ENCODE measurements at places on chromosomes 2 and 18.

- no peak for DNase-seq
Observed at GRCh38 chr2:119608553-119608952, 64.3 kb downstream of the CFAP221 start.

GRCh38 chr2:225937625-225938187 is 538.2 kb downstream of the NYAP2 start:
- DNase-seq: peak; percentile 16

DNA sequence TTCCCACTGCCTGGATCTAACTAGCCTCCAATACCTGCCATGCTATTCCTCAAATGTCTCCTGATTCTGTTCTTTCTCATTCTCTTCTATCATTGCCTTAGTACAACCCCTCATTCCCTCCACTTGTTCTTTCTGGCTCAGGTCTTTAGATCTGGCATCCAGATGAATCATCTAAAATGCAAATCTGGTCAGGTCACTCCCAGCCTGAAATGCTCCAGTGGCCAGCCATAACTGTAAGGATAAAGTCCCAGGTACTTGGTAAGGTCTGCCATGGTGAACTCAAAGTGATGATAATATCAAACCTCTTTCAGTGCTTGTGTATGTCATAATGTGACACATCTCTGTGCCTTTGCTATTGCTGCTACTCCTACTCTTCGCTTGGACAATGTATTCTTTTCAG is 2.9 kb upstream of the SNRNP27 start:
- DNase-seq: no peak

GRCh38 chr2:107258531-107259407 is 372.8 kb upstream of the ST6GAL2 start:
- DNase-seq: no peak

DNA sequence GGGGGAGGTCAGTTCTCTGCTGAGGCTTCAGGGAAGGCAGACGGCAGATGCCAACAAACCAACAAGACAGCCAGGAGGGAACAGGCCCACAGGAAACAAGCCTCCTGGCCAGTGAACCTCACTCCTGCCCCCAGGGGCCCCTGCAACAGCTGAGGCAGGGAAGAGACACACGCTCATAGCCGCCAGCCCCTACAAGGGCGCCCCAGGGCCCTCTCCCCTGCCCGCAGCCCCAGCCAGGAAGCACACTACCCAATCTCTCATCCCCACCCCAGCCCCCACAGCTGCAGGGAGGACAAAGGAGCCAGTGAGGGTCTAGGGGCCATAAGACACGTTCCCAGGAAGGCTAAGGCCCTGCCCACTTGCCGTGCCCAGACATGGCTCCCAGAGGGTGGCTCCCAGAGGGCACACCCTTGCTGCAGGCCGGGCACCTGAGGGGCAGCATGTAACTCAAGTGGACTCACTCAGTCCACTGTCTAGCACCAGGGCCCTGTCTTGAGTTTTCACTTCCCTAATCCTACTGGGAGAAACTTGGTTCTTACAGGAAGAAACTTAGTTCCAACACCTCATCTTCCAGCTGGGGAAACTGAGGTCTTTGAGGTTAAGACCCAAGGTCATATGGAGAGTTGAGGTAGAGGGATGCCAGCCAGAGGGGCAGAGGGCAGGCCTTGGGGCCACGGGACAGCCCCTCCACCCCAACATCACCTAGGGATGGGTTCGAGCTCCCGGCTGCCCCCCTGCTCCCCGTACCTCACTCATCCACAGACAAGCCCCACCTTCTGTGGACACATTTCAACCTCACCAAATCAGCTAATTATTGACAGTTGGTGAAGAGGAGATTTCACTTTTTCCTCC is 37.3 kb downstream of the EMX1 start:
- peak; percentile 33 for DNase-seq

DNA sequence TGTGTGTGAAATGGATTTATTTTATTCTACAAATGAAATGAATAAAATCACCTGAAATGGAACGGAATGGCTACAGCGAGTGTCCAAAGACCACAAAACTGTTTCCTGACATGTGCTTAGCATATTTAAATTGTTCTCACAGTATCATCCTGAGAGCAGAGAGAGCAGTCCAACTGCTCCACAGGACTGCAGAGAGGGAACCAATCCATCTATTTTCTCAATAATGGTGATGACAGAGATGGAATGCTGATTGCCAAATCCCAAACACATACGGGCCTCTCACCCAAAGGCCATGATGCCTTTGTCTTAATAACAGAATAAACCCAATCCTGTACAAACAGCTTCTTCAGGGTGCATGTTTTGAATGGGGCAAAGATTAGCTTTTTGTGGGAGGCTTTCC is 41.1 kb downstream of the STAT1 start:
- DNase-seq: no peak

DNA sequence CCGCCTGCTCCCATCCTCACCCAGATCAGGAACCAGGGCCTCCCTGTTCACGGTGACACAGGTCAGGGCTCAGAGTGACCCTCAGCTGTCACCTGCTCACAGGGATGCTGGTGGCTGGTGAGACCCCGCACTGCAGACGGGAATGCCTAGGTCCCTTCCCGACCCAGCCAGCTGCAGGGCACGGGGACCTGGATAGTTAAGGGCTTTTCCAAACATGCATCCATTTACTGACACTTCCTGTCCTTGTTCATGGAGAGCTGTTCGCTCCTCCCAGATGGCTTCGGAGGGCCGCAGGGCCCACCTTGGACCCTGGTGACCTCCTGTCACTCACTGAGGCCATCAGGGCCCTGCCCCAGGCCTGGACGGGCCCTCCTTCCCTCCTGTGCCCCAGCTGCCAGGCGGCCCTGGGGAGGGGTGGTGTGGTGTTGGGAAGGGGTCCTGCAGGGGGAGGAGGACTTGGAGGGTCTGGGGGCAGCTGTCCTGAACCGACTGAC is 31.7 kb downstream of the GPC1 start:
- no peak for DNase-seq

DNA sequence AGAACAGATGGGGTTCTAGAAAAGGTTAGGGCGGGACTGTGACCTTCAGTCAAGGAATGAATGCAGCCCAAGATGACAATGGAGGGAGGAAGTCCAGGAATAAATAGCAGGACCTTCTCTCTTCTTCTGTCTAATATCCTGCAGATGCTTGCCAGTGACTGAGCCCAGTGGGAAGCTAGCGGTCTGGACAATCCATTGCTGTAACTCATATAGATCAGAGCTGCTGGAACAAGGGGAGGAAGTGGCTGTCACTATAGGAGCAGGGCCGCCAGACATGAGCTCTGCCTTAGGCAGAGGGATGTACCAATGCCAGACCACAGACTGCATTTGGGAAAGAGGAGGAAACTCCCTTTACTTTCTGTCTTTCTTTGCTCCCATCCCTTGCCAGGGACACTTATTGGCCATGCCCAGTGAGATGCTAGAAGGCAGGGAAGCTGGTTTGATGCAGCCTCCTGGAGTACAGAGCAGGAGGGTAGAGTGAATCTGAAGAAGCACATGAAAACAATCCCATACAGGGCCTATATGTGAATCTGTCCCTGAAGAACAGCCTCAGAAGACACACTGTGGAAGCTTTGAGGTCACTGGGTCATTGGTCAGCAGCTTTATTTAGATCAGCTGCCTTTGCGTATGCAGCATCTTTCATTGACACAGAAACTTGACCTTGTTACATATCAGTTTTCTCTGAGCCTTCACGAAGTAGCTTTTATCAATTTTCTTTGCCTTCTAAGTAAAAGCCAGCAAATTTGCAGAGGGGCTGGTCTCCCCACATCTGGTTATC is 65.4 kb downstream of the CCDC85A start:
- DNase-seq: no peak

DNA sequence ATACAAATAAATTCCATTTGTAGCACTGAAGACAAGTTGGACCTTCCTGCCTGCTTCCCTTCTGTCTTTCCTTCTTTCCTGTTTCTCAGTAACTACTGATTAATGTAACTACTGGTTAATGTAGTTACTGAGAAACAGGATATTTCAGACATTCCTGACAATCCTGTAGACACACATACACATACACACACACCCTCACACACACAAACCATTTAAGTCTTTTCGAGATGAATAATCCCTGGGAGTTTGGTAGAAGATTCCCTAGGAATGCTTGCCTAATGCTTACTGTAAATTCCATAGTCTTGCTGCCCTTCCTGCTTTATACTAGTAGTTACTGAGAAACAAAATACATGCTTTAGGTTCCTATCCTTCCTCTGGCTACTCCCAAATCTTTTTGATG is 83.9 kb downstream of the PIK3C3 start:
- DNase-seq: no peak

DNA sequence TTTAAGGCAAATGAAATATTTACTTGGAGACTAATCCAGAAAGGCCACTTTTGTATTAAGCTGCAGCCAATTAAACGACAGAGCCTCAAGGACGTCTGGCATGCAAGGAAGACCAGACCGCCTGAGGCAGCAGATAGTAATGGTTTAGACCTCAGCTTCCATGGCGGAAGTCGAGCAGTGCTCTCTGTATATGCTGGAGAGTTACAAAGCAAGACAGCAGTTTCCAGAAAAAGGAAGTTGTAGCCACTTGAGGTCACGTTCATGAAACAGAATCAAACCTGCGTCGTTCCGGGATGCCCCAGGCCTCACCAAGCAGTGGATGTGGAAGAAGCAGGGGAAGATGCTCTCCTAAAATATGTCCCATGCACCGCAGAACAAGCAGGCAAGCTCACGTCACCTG is 142.0 kb downstream of the PTGR3 start:
- DNase-seq: no peak

DNA sequence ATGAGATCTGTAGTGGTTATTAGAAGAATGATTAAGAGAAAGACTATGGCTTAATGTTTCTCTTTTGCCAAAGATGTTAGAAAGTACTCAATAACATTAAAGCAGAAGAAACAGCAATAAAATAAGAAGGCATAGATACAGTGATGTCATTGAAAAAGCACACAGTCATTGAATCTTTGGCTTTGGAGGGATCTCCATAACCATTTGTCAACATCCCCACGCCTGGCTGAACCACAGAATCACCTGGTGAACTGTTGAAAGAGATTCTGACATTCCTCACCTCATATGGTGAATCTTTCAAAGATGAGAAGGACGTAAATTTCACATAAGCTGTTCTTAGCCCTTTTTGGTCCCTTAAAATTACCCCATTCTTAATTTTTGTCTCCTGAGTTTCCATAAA is 324.6 kb upstream of the NRP2 start:
- DNase-seq: no peak

- no peak for DNase-seq
Observed at GRCh38 chr2:69742322-69742952, 503 bp downstream of the ANXA4 start.

- DNase-seq: no peak
Observed at GRCh38 chr2:215787025-215787424, 226.3 kb downstream of the MREG start.

DNA sequence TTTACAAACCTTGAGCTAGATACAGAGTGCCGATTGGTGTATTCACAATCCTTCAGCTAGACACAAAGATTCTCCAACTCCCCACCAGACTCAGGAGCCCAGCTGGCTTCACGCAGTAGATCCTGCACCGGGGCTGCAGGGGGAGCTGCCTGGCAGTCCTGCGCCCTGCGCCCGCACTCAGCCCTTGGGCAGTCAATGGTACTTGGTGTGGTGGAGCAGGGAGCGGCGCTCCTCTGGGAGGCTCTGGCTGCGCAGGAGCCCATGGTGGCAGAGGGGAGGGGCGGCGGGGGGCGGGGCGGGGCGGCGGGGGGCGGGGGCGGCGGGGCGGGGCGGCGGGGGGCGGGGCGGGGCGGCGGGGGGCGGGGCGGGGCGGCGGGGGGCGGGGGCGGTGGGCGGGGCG is 923.4 kb downstream of the SOCS6 start:
- DNase-seq: no peak

- DNase-seq: no peak
Observed at GRCh38 chr2:229901819-229902218, 20.0 kb downstream of the TRIP12 start.

- DNase-seq: no peak
Observed at GRCh38 chr2:233464531-233465240, 101.9 kb downstream of the USP40 start.

GRCh38 chr2:201860636-201861066 is 54.3 kb downstream of the CDK15 start:
- DNase-seq: peak; percentile 86

GRCh38 chr2:234048049-234048448 is 2.5 kb upstream of the SPP2 start:
- no peak for DNase-seq

- DNase-seq: peak; percentile 17
Observed at GRCh38 chr18:74251297-74252038, 40.3 kb downstream of the CYB5A start.

GRCh38 chr18:8610459-8610851 is 1.2 kb downstream of the RAB12 start:
- peak; percentile 16 for DNase-seq

DNA sequence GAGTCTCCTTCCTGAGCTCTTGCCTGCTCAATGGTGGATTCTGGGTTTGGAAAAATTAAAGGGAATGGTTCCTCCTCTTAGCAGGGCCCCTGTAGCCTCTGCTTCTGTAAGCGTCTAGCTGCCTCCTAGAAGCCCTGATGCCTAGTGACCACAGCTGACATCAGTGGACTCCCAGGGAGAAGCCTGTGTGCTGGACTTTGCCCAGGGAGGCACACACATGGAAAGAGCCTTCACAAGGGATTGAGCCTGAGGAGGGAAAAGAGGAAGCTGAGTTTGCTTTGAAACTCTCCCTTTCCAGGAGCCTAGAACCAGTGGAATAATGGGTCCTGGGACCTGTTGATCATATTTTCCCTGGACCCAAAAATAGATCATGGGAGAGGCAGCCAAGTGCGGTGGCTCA is 1.4 kb upstream of the CFAP65 start:
- DNase-seq: no peak

DNA sequence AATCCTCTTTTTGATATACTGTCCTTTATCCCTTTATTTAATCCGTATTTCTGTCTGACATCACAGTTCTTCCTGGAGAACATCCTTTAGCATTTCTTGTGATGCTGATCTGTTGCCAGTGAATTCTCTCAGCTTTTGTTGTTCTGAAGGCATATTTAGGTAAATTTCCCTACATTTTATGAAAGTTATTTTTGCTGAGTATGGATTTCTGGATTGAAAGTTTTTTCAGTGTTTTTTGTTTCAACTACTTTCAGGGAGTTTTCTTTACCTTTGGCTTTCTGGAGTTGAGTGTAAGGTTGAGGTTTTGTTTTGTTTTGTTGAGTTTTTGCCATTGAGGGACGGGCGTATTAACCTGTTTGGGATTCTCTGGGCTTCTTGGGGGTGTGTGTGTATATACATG is 22.5 kb downstream of the SNTG2 start:
- DNase-seq: no peak

DNA sequence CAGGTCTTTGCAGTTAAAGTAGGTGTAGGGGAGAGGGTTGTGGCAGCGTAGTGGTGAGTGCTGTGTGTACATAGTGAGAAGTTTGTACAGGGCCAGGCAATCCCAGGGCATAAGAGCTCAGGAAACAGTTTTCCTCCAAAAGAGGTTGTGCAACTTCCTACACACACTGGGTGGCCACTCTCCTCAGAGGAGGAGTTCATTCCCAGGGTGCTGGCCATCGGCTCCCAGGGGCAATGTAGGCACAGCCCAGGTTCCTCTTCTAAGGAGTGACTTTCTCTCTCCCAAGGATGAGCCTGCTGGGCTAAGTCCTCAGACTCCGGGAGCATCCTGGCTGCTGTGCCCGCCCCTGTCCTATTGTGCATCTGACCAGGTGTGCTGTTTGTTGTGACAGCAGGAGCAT is 3.0 kb downstream of the ACOXL start:
- DNase-seq: no peak

GRCh38 chr18:48753691-48754090 is 197.1 kb downstream of the SMAD7 start:
- DNase-seq: no peak

GRCh38 chr2:136065907-136066306 is 52.0 kb downstream of the CXCR4 start:
- DNase-seq: no peak

- no peak for DNase-seq
Observed at GRCh38 chr2:158931572-158931971, 36.9 kb upstream of the TANC1 start.

- DNase-seq: no peak
Observed at GRCh38 chr2:183105402-183106134, 18.7 kb upstream of the NUP35 start.
